ENCODE measurements at places on chromosomes 4 and X. TPM values are rescaled to one million over a fixed set of nuclear protein-coding genes. Genes with fewer than 3 reads are reported as not detected.

Gene ASB12
- total RNA-seq, result not detected

Gene HS6ST2
- 0.38 TPM for total RNA-seq

Gene OPRPN
- not detected for total RNA-seq

Gene PPP3CA
- total RNA-seq, result 28.4 TPM

Gene PAK3
- 0.95 TPM for total RNA-seq

Gene PNCK
- total RNA-seq, result not detected
